Cardiac muscle cell (in vitro differentiated cells and primary cell): ENCODE measurements at places on chromosomes 2 and 18. TPM values are rescaled to one million over a fixed set of nuclear protein-coding genes. Genes with fewer than 3 reads are reported as not detected.
A peak's percentile ranks its signal among the peaks of the same experiment; 100 is the strongest.

- no peak for DNase-seq
Measured at GRCh38 chr2:142104134-142104758, 26.6 kb downstream of the LRP1B start.

GRCh38 chr2:149430743-149431736, 100.7 kb downstream of the LYPD6 start:
- DNase-seq, result no peak

DNA sequence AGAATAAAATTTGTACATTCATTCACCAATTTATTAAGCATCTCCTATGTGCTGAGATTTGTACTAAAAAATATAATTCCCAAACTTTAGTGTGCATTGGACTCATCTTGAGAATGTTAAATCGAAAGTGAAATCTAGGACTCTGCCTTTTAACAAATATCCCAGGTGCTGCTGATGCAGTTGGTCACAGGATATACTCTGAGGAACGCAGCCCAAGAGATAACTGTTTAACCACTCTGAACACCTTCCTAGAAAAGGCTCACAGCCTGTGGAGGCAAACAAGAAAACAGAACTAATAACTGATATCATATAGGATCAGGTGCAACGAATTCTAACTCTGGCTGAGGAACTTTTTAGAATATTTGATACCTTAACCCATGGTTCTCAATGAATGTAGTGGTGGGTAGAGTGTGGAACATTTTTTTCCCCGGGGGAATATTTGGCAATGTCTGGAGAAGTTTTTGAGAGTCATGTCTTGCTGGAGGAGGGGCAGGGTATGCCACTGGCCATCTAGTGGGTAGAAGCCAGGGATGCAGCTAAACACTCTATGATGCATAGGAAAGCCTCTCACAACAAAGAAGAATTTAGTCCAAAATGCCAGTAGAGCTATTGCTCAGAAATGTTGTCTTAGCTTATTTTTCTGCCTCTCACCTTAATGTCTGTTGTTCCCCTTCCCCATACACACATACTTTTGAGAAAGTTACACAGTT, 96.5 kb downstream of the EHBP1 start:
- DNase-seq, result no peak

GRCh38 chr18:49041435-49042245, 90.9 kb upstream of the SMAD7 start:
- peak; percentile 67 for DNase-seq

- DNase-seq, result no peak
Measured at GRCh38 chr2:120231974-120232635, 8.9 kb upstream of the TMEM185B start.

- no peak for DNase-seq
Measured at GRCh38 chr2:71661782-71662181, 208.4 kb downstream of the DYSF start.

DNA sequence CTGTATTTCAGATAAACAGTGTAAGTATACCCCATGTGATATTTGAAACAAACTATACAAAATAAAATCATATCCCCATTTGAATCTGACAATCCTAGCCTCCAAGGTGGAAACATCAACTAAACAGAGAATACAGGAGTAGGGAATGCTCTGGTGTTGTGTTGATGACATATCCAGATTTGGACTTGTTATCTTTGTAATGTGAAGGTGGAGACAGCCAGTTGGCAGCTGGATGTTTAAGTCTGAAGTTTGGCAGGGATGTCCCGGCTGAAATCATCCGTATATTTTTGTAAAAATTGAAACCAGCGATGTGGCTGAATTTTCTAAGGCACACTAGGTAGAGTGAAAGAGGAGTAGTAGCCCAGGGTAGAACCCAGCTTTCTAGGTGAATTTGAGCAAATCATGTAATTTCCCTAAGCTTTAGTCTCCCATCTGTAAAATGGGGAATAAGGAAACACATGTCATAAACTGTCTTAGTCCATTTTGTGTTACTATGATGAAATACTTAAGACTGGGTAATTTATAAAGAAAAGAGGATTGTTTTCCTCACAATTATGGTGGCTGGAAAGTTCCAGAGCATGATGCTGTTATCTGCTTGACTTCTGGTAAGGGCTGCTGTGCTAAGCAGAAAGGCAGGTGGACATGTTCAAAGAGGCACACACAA, 246.6 kb upstream of the APCDD1 start:
- peak; percentile 37 for DNase-seq

DNA sequence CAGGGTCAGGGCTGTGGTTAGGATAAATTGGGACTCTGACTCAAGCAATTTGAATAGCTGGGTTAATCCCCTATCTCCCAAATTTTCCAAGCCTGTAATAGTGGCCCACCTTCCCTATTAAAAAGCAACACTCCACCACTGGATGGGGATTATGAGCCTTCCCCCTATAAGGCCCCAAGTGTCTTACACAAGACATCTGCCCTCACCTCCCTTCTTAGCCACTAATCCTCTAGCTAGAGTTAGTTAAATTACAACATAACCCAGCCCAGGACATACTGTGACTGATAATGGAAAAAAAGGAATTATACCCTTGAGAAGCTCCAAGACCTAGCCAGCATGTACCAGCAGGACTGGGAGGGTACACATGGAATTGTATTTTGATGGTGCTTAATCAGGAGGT, 190.4 kb downstream of the NRP2 start:
- DNase-seq, result no peak

- DNase-seq, result no peak
Measured at GRCh38 chr18:57214976-57215375, 68.1 kb downstream of the BOD1L2 start.

GRCh38 chr2:83827618-83828017, 631.5 kb downstream of the SUCLG1 start:
- DNase-seq, result no peak

DNA sequence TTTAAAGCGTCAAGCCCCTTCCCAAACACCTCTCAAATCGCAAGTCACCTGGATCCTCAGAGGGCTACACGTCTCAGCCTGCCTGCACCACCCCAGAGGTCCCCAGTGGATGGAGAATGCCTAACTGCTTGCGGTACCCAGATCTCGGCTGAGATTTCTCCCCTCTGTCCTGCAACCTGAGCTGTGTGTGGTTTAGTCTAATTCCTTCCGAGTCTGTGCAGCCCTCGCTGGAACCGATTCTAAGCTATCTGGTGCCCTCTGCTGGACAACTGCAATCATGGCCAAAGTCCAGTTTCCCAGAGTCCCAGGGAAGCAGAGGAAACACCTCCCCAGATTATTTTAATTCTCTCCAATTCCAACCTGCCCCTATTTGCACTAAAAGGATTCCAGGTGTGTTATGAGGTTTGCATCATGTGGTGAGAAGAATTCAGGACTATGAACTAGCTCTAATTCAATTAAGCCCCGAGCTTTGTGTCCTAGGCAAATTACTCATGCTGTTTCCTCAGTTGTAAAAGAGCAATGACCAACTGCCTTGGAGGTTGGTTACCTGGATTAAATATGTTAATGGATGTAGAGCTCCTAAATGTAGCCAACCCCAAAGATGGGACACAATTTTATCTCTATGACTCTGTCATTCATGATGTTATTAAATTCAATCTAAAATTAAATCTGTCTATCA, 276.1 kb upstream of the NCKAP5 start:
- peak; percentile 77 for DNase-seq

DNA sequence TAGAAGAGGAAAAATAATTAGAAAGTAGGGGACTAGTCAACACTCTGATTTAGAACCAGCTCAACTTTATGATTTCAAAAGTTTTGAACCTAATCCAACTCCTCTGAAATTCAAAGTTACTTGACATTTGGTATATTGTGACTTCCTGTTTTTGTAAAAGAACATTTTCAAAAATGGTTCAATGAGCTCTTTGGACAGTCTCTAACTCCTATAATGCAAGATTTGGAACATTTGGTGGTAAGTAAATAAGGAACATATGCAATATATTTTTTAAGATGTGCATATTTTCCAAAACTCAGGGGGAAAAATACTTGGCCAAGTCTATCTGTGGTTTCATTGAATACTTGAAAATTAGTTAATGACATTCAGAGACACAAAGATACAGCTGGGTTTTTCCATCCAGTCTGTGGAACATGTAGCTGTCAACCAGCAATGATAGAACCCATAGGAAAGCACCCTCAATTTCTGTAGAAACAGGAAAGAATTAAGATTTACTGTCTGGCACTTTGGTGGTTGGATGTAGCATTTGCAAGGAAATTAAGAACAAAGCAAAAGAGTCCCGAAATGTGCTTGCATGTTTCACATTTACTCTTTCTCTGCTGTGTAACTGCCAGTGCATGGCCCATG, 17.0 kb upstream of the ANKRD44 start:
- no peak for DNase-seq

GRCh38 chr18:45012286-45012685, 331.6 kb downstream of the SETBP1 start:
- DNase-seq, result no peak

- no peak for DNase-seq
Measured at GRCh38 chr2:32711219-32711618, 83.4 kb downstream of the TTC27 start.

DNA sequence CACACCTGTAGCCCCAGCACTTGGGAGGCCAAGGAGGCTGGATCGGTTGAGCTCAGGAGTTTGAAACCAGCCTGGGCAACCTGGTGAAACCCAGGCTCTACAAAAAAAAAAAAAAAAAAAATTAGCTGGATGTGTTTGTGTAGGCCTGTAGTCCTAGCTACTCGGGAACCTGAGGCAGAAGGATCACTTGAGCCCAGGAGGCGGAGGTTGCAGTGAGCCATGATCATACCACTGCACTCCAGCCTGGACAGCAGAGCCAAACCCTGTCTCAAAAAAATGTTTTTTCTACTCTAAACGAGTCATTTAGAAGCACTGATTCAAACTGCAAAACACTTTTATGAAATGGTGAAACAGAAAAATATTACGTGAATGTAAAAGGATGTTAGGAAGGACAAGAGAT, 69.1 kb upstream of the SLC39A10 start:
- DNase-seq, result no peak

GRCh38 chr2:45009303-45009927, at the start of gene SIX2:
Gene SIX2 (minus strand): TSS chr2:45009452. CDS start chr2:45009110, 342 bp downstream.
- DNase-seq, result peak; percentile 99

DNA sequence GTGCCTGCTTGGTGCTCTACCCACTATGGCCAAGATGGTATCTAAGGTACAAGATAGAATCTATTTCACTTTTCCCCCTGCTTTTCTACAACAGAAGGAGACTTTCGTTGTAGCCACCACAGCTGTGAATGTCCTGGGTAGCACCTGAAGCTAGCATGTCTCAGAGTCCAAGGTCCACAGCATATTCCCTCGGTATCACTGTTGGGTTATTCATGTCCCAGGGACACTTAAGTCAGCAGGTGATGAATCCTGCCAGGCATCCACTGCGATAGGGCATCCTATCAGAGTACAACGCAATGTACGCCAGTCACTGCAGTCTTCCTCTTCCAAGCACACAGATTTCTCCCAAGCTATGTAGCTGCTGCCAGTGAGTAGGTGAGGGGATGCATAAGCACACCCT, 129.1 kb upstream of the LINC00305 start:
- DNase-seq, result no peak

DNA sequence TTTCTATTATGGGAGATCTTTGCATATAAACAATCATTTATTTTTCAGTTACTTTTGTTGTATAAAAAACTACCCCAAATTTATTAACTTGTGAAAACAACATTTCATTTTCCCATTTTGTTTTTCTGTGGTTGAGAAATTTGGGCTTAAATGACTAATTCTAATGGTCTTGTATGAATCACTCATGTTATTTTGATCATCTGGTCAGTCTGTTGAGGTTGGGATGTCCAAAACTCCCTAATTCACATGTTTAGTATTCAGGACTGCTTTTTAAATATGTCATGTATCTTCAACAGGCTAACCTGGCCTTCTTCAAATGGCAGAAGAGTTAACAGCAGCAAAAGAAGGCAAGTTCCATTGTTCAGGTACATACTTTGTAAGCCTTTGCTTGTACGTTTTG, 788.1 kb downstream of the TRIB2 start:
- no peak for DNase-seq

MOGAT1 gene
- polyA plus RNA-seq, result 0.34 TPM in 1 of 2 replicates, not detected in the other

AGXT gene
- 0.75 and 0.99 TPM in 2 replicates for polyA plus RNA-seq

SAG gene
- polyA plus RNA-seq, result 0.21 TPM in 1 of 2 replicates, not detected in the other
